ENCODE measurements at places on chromosomes 5 and 9. TPM values are rescaled to one million over a fixed set of nuclear protein-coding genes. Genes with fewer than 3 reads are reported as not detected.

The COL27A1 gene
- total RNA-seq, result 9.4 TPM

The FREM1 gene
- not detected for total RNA-seq

The INSL6 gene
- not detected for total RNA-seq

The TERT gene
- total RNA-seq, result 2.6 TPM

The FAM120AOS gene
- 48.2 TPM for total RNA-seq
